Lung (tissue), 17 donors: ENCODE measurements at places on chromosomes 13 and 19.
A peak's percentile ranks its signal among the peaks of the same experiment; 100 is the strongest.

- no peaks in the 10 kb centered on the region for H3K27me3 ChIP-seq
- H3K4me3 ChIP-seq: no peak overlapping the region
- H3K4me1 ChIP-seq: no peaks in the 10 kb centered on the region
- H3K36me3 ChIP-seq: no peaks in the 10 kb centered on the region
- H3K27ac ChIP-seq: no peak overlapping the region
Measured at GRCh38 chr19:39180749-39181148, 16.0 kb upstream of the NCCRP1 start.

- H3K4me3 ChIP-seq: no peak overlapping the region
- no peaks in the 10 kb centered on the region for H3K27me3 ChIP-seq
- no peak overlapping the region for H3K27ac ChIP-seq
- H3K4me1 ChIP-seq: no peaks in the 10 kb centered on the region
Measured at GRCh38 chr13:100213576-100213975, 124.7 kb downstream of the PCCA start.

GRCh38 chr13:59877933-59878332 is 285.8 kb downstream of the DIAPH3 start:
- H3K27me3 ChIP-seq: no peaks in the 10 kb centered on the region
- H3K36me3 ChIP-seq: peaks cover 5% of the 10 kb centered on the region
- no peak overlapping the region for H3K27ac ChIP-seq
- H3K4me3 ChIP-seq: no peak overlapping the region
- H3K4me1 ChIP-seq: no peaks in the 10 kb centered on the region

GRCh38 chr13:41054212-41054877 is 7.0 kb upstream of the WBP4 start:
- peaks cover 8% of the 10 kb centered on the region for H3K4me1 ChIP-seq
- peaks cover 3% of the 10 kb centered on the region for H3K36me3 ChIP-seq
- no peaks in the 10 kb centered on the region for H3K27me3 ChIP-seq
- H3K4me3 ChIP-seq: no peak overlapping the region
- peak; percentile 58 for DNase-seq

- H3K27ac ChIP-seq: no peak overlapping the region
- peaks cover 32% of the 10 kb centered on the region for H3K36me3 ChIP-seq
- no peaks in the 10 kb centered on the region for H3K27me3 ChIP-seq
- no peak overlapping the region for H3K4me3 ChIP-seq
Measured at GRCh38 chr19:13826652-13827235, 31.5 kb downstream of the ZSWIM4 start.

- no peaks in the 10 kb centered on the region for H3K27me3 ChIP-seq
- H3K4me3 ChIP-seq: no peak overlapping the region
- peaks cover 6% of the 10 kb centered on the region for H3K4me1 ChIP-seq
- H3K27ac ChIP-seq: no peak overlapping the region
Measured at GRCh38 chr13:26025771-26026170, 26.0 kb downstream of the SHISA2 start.

- H3K27me3 ChIP-seq: no peaks in the 10 kb centered on the region
- H3K36me3 ChIP-seq: peaks cover 3% of the 10 kb centered on the region
- H3K4me1 ChIP-seq: peaks cover 6% of the 10 kb centered on the region
- no peak overlapping the region for H3K27ac ChIP-seq
- peak; percentile 37 for DNase-seq
Measured at GRCh38 chr19:18756896-18757295, 34.2 kb downstream of the COMP start.

GRCh38 chr13:38394777-38395496 is 45.3 kb downstream of the UFM1 start:
- H3K36me3 ChIP-seq: no peaks in the 10 kb centered on the region
- H3K4me3 ChIP-seq: no peak overlapping the region
- no peak for DNase-seq
- H3K27me3 ChIP-seq: no peaks in the 10 kb centered on the region
- H3K27ac ChIP-seq: no peak overlapping the region

GRCh38 chr19:2478278-2478755 is 2.4 kb downstream of the GADD45B start:
- H3K4me3 ChIP-seq: peak overlapping the region; percentile 20
- H3K36me3 ChIP-seq: no peaks in the 10 kb centered on the region
- H3K27me3 ChIP-seq: no peaks in the 10 kb centered on the region
- peaks cover 2% of the 10 kb centered on the region for H3K4me1 ChIP-seq
- peak; percentile 79 for DNase-seq

- no peak for DNase-seq
- no peaks in the 10 kb centered on the region for H3K4me1 ChIP-seq
- H3K36me3 ChIP-seq: no peaks in the 10 kb centered on the region
- no peaks in the 10 kb centered on the region for H3K27me3 ChIP-seq
Measured at GRCh38 chr19:54298357-54299125, 14.4 kb downstream of the LILRA5 start.

GRCh38 chr19:3644351-3645066 is 17.9 kb upstream of the CACTIN start:
- H3K27ac ChIP-seq: no peak overlapping the region
- H3K27me3 ChIP-seq: no peaks in the 10 kb centered on the region
- no peak overlapping the region for H3K4me3 ChIP-seq
- H3K4me1 ChIP-seq: no peaks in the 10 kb centered on the region

DNA sequence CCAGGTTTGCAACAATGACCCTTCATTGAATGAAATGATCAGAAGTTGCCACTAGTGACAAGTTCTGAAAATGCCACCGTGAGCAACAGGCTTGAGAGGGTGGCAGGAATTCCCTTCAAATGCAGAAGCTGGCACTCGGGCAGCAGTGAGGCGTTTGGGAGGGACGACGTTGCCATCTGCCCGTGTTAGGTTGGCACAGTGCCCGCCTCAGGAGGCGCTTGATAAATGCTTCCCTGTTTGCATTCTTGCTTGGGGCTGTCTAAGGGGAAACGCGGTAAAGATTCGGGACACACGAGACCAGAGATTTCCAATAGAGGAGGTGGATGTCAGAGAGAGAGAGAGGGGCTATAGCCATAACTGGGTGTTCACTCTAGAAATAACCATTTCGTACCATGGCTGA is 101.9 kb downstream of the TEX29 start:
- DNase-seq: no peak
- H3K27ac ChIP-seq: no peak overlapping the region
- no peaks in the 10 kb centered on the region for H3K4me1 ChIP-seq
- H3K4me3 ChIP-seq: no peak overlapping the region
- no peaks in the 10 kb centered on the region for H3K27me3 ChIP-seq

DNA sequence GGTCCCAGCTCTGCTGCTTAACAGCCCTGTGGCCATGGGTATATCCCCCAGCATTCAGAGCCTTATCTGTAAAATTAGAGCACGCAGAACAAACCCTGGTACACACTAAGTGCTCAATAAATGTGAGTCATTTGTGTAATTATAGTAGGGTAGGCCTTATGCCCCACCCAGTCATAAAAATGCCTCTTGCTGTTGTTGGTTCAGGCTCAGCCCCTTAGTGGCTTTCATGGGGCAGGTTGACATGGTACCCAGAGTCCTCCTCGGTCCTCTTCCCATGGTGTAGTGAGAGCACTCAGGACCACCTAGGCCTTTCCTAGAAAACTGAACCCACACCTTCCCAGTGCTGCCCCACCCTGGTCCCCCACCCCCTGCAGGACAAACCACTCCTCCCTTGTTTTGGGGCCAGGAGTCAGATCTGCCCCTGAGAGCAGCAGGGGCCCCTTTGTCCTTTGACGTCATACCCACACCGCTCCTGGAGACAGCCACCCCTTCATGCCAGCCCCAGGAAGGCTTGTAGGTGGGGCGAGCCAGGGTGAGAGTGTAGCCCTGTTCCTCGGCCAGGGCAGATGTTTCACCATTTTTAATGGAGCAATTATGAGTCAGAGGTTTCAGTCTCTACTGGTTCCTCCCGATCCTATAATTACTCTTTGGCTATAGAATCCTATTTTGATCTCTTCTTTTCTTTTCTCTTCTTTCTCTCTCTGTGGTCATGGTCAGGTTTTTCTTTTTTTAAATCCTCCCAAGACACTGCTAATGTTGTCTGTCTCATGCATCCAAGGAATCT is 36.8 kb downstream of the ACTN4 start:
- DNase-seq: peak; percentile 49

DNA sequence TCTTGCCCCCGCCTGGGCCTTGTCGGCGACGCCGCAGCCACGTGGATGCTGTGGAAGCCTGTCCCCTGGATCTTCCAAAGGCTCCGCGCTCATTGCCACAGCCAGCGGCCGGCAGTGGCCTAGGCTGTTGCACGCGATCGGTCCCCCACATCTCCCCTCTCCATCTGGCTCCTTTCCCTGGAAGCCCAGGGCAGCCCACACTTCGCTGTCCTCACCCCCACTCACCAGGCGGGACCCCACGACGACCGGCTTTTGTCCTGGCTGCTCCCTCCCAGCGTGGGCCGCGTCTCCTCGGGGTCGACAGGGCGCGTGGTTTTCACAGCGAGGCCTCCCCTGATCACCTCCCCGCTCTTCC is 605 bp upstream of the TEX30 start:
- no peaks in the 10 kb centered on the region for H3K36me3 ChIP-seq
- H3K27me3 ChIP-seq: no peaks in the 10 kb centered on the region
- H3K4me3 ChIP-seq: peak overlapping the region; percentile 79
- DNase-seq: no peak
- peak overlapping the region; percentile 85 for H3K27ac ChIP-seq

DNA sequence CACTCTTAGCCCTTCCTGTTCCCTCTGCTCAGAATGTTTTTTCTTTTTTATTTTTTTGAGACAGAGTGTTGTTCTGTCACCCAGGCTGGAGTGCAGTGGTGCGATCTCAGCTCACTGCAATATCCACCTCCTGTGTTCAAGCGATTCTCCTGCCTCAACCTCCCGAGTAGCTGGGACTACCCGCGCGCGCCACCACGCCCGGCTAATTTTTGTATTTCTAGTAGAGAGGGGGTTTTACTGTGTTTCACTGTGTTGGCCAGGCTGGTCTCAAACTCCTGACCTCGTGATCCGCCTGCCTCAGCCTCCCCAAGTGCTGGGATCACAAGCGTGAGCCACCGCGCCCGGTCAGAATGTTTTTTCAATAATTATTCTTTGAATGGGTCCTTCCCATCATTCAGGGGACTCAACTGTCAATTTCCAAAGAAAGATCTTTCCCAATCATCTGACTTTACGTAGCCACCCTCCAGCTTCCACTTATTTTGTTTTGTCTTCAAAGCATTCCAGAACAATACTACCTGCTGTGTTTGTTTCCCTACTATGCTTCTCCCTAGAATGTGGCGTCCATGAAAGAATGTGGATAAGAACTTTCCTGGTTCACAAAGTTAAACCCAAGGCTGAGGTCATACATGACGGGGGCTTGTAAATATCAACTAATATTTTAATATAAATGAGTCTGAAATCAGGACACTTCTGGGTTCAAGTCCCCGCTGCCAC is 1.2 kb downstream of the NDUFA7 start:
- H3K36me3 ChIP-seq: peaks cover 24% of the 10 kb centered on the region
- no peak for DNase-seq
- H3K27ac ChIP-seq: no peak overlapping the region
- no peak overlapping the region for H3K4me3 ChIP-seq

DNA sequence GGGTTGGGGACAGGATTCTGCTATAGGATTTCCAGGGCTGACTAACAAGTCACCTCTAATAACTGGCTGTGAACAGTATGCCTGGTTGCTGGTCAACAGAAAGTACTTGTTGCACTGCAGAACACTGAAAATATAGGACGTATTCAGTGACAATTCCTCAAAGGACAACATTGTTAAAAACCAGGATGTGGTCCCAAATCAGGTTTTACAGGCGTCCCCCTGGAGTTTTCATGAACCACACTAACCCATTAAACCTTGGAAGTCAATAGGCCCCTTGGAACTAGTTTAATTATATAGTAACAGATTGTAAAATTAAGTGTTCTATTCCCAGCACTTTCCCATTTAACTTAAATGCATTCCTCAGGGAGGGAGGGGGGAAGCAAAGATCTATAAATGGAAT is 495.4 kb downstream of the TBC1D4 start:
- no peaks in the 10 kb centered on the region for H3K36me3 ChIP-seq
- no peak for DNase-seq
- no peak overlapping the region for H3K27ac ChIP-seq
- H3K27me3 ChIP-seq: no peaks in the 10 kb centered on the region

DNA sequence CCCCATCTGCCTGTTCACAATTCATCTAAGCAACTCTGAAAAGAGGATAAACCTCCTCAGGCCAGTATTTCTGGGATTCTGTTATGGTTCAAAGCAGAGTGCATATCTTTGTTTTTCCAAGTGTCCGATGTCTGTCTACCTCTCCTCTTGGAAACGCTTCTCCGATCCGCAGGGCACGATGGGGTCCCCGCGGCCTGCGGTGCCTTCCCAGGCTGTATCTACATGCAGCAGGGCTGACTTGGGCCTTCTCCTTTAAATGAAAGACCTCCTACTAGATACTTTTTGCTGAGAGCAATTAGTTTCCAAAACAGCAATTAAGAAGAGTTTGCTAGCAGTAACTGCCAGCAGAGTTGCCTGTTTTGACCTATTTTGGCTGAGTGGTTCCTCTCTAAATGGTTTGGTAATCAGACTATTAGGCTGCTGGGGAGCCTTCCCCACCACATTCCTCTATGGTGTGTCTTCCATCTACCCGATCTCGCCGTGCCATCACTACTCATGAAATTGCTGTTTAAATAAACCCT is 23.5 kb downstream of the COL4A2 start:
- H3K36me3 ChIP-seq: no peaks in the 10 kb centered on the region
- H3K27me3 ChIP-seq: no peaks in the 10 kb centered on the region
- peaks cover 22% of the 10 kb centered on the region for H3K4me1 ChIP-seq
- no peak for DNase-seq
- no peak overlapping the region for H3K4me3 ChIP-seq
- peak overlapping the region; percentile 26 for H3K27ac ChIP-seq

DNA sequence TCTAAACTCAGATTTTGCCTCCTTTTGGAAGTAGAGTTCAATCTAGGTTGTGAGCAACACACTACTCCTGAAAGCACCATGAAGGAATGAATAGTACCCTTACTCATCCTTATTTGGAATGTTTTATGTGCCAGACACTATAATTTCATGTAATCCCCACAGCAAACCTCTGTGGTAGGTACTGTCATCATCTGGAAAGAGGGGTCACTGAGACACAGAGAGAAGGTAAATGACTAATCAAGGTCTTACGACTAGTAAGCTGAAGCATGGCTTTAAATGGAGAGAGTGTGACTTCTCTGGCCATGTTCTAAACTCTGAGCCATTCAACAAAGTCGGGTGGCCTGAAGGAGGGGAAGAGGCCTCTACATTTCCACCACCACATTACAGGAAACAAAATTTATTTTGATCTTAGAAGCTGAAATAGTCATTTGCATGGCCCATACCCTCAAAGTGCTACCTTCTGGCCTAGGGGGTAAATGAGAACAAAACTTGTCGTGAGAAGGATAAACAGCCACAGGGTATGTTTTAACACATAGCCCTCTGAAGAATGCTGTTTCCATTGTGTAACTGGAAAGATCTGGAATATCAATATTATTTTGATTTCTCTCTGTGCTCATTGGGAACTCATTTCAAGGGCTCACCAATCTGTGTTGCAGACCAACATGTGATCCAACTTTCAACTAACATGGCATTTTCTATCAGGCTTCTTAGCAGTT is 180.8 kb upstream of the RFC3 start:
- H3K36me3 ChIP-seq: no peaks in the 10 kb centered on the region
- no peak for DNase-seq
- H3K4me3 ChIP-seq: no peak overlapping the region
- H3K27me3 ChIP-seq: no peaks in the 10 kb centered on the region

- H3K4me3 ChIP-seq: no peak overlapping the region
- H3K36me3 ChIP-seq: no peaks in the 10 kb centered on the region
- no peaks in the 10 kb centered on the region for H3K27me3 ChIP-seq
- DNase-seq: no peak
Measured at GRCh38 chr13:38543561-38543960, 143.3 kb upstream of the FREM2 start.

GRCh38 chr13:48235341-48236135 is 2.5 kb downstream of the ITM2B start:
- peaks cover 41% of the 10 kb centered on the region for H3K4me1 ChIP-seq
- peak overlapping the region; percentile 13 for H3K4me3 ChIP-seq
- DNase-seq: peak; percentile 50
- H3K27me3 ChIP-seq: no peaks in the 10 kb centered on the region

GRCh38 chr13:106562301-106562700 is 5.6 kb downstream of the ARGLU1 start:
- H3K4me1 ChIP-seq: peaks cover 3% of the 10 kb centered on the region
- no peak overlapping the region for H3K27ac ChIP-seq
- H3K4me3 ChIP-seq: no peak overlapping the region
- no peak for DNase-seq
- H3K27me3 ChIP-seq: no peaks in the 10 kb centered on the region
